ENCODE measurements at places on chromosomes 2 and 18.

DNA sequence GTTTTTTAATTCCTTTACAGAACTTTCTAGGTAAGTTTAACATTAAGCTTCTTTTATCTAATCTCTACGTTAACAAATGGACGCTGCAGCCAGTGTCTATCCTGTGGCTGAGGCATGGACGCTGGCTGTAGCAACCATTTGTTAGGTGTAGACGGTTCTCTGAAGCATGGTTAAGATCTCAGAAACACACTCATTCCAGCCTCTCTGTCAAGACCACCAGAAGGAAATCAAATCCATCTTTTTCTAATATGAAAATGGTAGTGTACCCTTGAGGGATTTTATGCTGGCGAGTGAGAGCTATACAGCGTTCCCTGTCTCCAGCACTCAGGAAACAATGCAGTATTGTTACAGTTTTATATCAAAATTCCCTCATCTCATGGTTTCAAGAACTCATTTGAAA, 78.0 kb downstream of the DTNB start:
- DNase-seq = no peak

DNA sequence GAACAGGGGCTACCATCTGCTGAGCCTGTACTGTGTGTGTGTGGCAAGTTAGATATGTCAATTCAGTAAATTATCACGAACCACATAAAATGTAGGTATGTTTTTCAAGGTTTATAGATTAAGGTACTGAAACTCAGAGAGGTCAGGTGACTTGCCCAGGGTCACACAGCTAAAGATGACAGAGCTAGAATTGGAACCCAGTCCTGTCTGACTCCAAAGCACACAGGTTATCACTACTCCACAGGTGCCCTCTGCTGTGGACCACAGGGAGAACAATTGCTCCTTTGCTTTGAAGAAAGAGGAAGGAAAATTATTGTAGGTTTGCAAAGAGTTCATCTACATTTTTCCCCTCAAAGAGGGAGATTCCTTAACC, 229.7 kb upstream of the AGAP1 start:
- DNase-seq = no peak

GRCh38 chr2:198168651-198169050, 364.3 kb downstream of the PLCL1 start:
- no peak for DNase-seq

DNA sequence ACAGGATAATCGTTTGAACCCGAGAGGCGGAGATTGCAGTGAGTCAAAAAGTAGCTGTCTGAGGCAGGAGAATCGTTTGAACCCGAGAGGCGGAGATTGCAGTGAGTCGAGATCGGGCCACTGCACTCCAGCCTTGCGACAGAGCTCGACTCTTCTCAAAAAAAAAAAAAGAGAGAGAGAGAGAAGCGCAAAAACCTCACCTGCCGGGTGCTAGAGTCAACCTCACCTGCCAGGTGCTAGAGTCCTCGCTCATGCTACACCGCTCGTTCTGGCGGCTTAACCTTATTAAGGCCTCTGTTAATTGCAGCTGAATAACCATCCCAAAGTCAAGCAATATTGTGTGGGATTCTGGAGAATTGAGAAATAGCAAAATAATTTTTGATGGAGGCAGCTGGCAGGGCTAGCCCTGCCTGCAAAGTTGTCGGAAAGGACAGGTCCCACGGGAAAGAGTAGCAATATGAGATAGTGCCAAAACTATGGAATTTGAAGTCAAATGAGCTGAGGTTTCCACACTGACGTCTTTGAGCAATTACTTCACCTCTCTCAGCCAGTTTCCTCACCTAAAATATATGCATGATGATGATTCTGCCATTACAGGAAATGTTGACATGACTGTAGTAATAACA, 644 bp upstream of the DYM start:
- no peak for DNase-seq

DNA sequence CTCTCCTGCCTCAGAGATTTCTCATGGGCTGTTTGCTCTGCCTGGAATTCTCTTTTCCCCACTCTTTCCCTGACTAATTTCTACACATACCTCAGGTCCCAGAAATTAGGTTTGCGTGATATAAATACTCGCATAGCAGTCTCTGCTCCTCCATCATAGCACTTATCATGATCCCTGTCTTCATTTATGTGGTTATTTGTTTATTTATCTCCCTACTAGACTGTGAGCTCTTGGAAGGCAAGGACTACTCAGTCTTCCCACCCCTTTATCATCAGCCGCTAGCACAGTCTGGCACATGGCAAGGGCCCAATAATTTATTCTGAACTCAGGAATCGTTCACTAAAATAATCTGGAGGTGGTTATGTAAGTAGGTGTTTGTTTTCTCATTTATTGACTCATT, 79.3 kb downstream of the ADCYAP1 start:
- DNase-seq = no peak

- DNase-seq = no peak
Observed at GRCh38 chr18:10205151-10205550, 249.3 kb upstream of the APCDD1 start.

- DNase-seq = no peak
Observed at GRCh38 chr2:44822174-44822573, 119.3 kb upstream of the SIX3 start.

DNA sequence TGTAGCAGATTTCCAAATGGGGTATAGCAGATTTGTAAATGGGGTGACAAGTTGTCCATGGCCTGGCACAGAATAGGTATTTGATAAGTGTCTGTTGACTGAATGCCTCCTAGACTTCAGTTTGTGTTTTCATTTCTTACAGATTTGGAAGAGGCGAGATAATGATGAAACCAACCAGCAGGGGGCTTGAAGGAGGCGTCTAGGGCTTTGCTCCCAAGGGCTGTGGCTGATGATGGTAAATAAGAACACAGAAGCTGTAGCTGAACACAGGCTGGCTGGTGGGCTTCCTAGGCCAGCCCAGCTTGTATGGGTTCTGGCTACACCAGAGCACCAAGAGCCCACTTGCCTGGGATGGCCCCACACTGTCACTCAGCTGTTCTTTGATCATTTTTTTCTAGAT, 19.4 kb downstream of the SFTPB start:
- DNase-seq = no peak

GRCh38 chr2:48551548-48551947, 21.6 kb downstream of the STON1 start:
- DNase-seq = no peak

DNA sequence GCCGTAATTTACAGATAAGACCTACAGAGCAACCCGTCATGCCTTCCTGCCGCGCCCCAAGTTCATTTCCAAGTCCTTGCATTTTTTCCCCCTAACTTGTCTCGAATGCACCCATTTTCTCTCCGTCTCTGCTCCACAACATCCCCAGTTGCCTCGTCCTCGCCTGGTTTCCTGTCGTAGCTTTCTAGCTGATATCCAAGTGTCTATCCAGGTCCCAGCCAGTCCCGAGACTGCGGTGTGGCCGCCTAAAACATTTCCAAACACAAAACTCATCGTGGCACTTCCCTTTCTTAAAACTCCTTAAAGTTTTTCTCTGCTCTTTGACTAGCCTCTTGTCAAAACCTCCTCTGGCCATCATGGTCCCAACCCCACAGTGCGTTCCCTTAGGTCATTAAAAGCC, 1.2 kb upstream of the BARD1 start:
- no peak for DNase-seq

DNA sequence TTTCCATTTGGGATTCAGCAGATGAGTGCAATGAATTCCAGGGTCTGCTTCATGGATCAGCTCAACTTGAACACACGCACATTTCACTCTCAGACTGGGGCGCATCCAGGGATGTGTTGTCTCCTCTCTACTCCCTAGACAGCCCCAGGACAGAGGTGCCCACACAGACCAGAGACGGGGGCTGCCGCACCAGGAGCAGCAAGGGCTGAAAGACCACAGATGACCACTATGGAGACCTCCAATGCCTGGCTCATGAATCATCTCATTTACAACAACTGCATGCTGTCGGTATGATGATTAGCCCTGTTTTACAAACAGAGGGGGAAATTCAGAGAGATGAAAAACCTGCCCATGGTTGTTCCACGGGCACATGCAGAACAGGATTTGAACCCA, 63.1 kb downstream of the CYP26B1 start:
- no peak for DNase-seq

GRCh38 chr2:150997066-150997465, 264.6 kb downstream of the RBM43 start:
- no peak for DNase-seq

DNA sequence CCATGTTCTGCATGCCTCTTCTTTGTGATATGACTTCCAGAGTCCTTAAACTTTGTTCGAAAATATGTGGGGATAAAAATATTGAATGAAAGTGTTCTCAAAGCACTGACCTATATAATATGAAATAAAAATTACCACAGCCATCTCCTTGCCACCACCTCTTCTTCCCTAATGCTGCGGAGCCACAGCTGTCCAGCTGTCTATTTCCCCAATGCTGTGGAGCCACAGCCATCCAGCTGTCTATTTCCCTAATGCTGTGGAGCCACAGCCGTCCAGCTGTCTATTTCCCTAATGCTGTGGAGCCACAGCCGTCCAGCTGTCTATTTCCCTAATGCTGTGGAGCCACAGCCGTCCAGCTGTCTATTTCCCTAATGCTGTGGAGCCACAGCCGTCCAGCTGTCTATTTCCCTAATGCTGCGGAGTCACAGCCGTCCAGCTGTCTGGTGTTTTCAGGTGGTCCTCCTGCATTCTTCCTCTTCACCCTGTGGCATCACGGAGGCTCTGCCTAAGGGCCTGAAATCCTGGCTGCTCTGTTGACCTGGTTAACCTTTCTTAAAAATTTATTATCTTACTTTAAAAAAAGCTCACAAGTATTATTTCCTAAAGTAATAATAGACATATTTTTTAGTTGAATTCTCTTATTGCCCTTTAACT, 266.1 kb upstream of the MEX3C start:
- DNase-seq = no peak

DNA sequence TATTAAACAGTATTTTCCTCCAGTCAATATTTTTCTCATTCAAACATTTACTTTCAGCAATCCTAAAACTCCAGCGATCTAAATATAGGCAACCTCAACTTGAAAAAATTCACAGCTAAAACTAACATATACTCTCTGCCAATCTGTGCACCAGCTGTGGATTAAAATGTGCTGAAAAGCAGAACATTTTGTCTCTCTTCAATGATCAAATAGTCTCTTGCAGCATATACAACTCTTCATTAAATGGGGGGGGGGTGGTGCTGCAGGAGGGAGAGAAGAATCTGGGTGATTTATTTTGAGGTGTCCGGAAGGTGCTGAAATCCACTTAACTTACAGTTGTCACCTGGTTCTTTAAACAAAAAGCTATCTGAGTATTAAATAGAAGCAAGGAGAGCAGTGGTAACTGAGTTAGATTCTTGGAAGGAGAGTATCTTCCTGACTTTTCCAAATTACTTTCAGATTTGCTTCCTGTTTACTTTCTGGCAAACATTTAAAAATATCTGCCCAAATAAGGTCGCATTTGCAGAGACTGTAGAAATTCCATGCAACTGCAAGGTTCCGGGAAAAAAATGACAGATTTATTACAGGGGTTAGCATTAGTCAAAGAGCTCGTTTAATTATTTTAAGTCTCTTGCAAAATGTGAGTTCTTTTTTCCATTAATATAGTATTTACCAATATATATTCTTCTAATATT, 904.7 kb upstream of the ACVR2A start:
- DNase-seq = no peak

DNA sequence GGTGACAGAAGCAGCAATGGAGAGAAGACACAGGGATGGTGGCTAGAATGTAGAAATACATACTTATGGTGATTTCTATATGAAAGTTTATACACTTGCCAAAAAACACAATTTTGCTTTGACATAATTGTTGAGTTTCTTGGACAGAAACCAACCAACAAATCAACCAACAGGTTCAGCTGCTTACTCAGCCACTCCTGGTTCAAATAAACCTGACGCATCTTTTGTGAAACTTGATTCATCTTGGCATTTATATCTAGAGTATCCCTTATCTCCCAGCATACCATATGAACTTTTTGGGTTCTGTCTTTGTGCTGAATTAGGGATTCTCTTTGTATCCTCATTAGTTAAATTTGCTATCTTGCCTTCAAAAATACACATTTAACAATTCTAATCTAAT, 54.1 kb upstream of the ERBB4 start:
- no peak for DNase-seq

GRCh38 chr2:95034221-95034620, 8.7 kb downstream of the MAL start:
- DNase-seq = no peak

DNA sequence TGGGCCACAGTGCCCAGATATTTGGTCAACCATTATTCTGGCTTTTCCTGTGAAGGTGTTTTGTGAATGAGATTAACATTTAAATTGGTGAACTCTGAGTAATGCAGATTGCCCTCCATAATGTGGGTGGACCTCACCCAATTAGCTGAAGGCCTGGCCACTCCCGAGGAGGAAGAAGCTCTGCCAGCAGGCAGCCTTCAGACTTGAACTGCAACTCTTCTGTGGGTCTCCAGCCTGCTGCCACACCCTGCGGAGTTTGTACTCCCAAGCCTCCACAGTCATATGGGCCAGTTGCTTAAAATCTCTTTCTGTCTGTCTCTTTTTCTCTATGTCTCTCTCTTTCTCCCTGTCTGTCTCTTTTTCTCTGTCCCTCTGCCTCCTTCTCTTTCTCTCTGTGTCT, 262.7 kb downstream of the MYCN start:
- no peak for DNase-seq

GRCh38 chr2:3696545-3696944, 6.8 kb upstream of the DCDC2C start:
- no peak for DNase-seq

DNA sequence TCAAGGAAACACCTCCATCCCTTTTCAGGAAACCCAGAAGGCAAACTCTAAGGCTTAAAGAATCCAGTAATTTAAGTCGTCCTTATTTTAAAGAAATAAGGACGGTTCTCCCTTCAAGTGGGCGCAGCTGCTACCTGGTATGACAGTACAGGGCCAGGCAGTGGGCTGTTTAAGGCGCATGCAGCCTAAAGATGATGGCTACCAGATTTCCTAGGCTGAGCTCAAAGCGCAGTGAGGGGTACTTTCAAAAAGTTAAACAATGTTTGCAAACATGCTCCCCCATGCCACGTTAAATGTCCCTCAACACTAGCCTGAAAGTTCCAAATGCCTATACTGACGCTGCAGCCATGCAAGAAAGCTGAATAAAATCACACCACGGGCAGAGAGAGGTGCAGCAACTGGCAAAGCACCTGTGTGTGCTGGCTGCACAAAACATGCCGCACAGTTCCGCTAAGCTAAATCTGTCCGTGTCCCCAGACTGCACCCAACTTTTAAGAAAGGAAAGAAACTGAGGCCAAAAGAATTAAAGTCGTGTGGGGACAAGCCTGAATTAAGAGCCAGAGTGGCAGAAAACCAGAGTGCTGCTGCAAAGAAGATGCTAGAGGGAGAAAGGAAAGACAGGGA, 583 bp downstream of the HIBCH start:
- DNase-seq = no peak

- no peak for DNase-seq
Observed at GRCh38 chr2:43751476-43751990, 22.3 kb upstream of the DYNC2LI1 start.

DNA sequence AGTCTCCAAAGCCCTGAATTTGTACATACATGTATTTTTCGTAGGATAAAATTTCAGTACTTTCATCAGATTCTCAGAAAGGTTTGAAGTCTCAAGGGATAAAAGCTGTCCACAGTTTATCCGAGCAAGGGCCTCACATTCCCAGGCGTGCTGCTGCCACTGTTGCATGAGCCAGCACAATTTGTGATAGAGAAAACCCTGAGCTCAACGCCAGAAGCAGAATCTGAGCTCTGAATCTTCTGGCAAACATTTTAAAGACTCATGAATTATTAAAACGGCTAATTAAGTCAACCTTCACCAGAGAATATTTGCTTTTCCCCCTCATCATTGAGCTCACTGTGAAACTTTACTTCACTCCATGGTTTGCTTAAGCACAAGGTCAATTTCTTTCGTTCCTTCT, 38.5 kb upstream of the STPG4 start:
- DNase-seq = no peak

- no peak for DNase-seq
Observed at GRCh38 chr2:39894082-39894481, 115.0 kb upstream of the THUMPD2 start.

All from T follicular helper cell (primary cell).